ENCODE measurements at places on chromosomes 1 and 21.

DNA sequence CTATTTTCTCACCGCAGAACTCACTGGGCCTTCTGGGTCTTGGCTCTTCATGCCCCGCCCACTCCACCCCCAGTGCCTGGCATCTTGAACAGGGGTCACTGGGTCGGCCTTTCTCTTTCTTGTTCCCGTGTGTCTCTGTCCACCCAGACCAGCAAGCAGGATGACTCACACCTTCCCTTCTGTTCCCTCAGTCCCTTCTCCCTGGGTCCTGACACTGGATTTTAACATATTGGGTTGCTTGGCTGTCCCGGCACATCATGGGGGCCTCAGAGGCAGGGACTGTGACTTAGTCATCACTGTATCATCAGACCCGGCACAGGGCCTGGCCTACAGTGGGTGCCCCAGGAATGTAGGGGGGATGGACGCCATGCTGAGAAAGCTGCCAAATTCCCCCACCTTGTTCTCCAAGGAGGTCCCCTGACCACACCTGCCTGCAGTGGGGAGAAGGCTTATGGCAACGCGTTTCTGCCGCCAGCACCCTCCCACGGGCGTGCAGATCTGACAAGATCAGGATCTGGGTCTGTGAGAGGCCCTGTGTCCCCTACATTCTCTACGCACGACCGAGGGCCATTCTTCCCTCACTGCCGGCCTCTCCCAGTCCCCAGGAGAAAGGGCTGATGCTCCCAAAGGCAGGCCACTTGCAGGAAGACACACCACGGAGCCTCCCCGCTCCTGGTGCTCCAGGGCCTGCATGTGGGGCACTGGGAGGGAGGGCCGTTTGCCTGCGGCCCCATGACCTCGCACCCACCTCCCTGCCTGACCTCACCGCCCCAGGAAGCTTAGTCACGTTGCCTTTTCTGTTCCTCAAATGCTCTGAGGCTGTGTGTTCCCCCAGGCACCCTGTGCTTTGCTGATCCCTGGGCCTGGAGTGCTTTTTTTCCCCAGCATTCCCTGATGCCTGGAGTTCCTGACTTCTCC is 157.2 kb upstream of the TMEM51 start:
- no peak for DNase-seq

GRCh38 chr1:170669107-170669445 is 5.1 kb downstream of the PRRX1 start:
- DNase-seq, result no peak

- DNase-seq, result no peak
Observed at GRCh38 chr1:225942574-225942973, 1.6 kb upstream of the LEFTY2 start.

GRCh38 chr1:10253755-10254154 is 43.4 kb downstream of the KIF1B start:
- DNase-seq, result no peak

DNA sequence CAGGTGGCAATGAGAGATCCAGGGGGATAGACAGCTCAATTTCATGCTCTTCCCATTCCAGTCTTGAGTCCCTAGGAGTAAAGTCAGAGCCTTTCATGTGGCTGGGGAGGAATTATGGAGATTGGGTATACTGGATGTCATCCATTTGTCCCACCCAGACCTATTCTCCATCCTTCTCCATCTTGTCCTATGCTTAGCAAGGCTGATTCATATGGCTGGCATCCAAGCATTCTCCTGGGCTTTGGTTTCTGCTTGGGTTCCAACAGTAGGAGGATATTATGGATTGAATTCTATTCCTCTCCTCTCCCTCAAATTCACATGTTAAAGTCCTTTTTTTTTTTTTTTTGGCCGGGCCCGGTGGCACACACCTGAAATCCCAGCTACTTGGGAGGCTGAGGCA is 3.8 kb upstream of the CDC20 start:
- no peak for DNase-seq

Measured in Kasumi-1 (cell line).